ENCODE measurements at places on chromosomes 2 and 18. TPM values are rescaled to one million over a fixed set of nuclear protein-coding genes. Genes with fewer than 3 reads are reported as not detected.

GRCh38 chr18:34117319-34117718 lies 107.4 kb downstream of the NOL4 start:
- no peaks in the 10 kb centered on the region for H3K27me3 ChIP-seq
- no peaks in the 10 kb centered on the region for H3K36me3 ChIP-seq
- no peak for DNase-seq

DNA sequence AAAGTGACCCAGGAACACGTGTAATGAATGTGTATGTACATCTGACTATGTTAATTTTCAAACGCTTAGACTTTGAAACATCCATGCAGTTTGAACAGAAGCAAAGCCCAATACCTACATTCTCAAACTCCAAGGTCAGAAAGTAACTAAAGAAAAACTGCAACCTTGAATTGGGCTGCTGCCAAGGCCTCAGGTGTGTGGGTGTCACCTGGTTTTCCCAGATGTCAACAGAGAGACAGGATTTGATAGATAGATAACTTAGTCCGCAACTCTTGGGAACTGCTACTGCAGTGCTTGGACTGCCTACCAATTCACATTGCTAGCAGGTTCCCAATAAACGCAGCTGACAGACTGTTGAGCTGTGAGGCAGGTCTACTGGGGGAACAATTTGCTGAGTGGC lies 78.7 kb upstream of the PAPOLG start:
- DNase-seq: no peak
- no peak overlapping the region for H3K4me3 ChIP-seq
- no peaks in the 10 kb centered on the region for H3K36me3 ChIP-seq
- H3K4me1 ChIP-seq: no peaks in the 10 kb centered on the region
- H3K27me3 ChIP-seq: no peaks in the 10 kb centered on the region
- no peak overlapping the region for H3K27ac ChIP-seq

- no peak overlapping the region for H3K27ac ChIP-seq
- no peaks in the 10 kb centered on the region for H3K36me3 ChIP-seq
- peak; percentile 68 for DNase-seq
- peaks cover 29% of the 10 kb centered on the region for H3K4me1 ChIP-seq
Measured at GRCh38 chr2:219274361-219274921, 4.7 kb upstream of the DNAJB2 start.

- peaks cover 18% of the 10 kb centered on the region for H3K4me1 ChIP-seq
- no peak overlapping the region for H3K27ac ChIP-seq
- no peak overlapping the region for H3K4me3 ChIP-seq
- no peak for DNase-seq
- peaks cover 57% of the 10 kb centered on the region for H3K27me3 ChIP-seq
Measured at GRCh38 chr18:77254711-77255405, 5.2 kb downstream of the GALR1 start.

DNA sequence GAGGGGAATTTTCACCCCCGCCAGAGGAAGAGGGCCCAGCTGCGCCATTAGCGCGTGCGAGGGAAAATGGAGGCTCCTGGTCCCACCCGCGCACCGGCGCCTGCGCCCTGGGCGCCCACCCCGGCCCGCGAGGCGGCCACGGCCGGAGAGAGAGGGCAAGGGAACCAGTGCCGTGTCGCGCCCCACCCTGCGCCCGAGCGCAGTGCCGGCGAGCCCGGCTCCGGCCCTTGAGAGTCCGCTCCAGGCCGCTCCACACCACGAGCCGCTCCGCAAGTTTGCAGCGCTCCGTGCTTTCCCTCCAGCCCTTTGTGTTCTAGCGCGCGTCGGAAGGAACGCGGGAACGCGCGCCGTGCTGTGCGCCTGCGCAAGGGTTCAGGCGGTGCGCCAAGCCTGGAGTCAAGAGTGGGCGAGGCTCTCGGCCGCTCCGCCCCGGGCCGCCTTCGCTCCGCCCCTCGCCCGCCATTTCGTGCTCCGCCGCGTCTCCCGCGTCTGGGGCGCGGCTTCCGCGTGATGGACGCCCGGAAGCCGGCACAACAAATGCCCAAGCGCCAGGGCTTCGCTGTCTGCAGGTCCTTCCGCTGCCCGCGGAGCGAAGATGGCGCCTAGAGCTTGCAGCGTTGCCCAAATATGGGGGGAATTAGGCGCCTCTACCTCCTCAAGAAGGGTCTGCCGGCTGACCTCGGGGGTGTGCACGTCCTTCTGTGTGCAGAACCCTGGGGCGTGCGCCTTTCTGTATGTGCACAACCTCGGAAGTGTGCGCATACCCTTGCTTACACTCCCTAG lies 46.1 kb upstream of the PTMA start:
- peak; percentile 99 for DNase-seq
- H3K27me3 ChIP-seq: no peaks in the 10 kb centered on the region
- peak overlapping the region; percentile 42 for H3K4me3 ChIP-seq

RGPD5 gene
- total RNA-seq: 27.4 TPM

MOCOS gene
- total RNA-seq: 0.30 TPM

CCDC150 gene
- 2.0 TPM for total RNA-seq
